ENCODE measurements at places on chromosomes 7 and 10. TPM values are rescaled to one million over a fixed set of nuclear protein-coding genes. Genes with fewer than 3 reads are reported as not detected.

Gene RUFY2
- 18.0 TPM for total RNA-seq

DNA sequence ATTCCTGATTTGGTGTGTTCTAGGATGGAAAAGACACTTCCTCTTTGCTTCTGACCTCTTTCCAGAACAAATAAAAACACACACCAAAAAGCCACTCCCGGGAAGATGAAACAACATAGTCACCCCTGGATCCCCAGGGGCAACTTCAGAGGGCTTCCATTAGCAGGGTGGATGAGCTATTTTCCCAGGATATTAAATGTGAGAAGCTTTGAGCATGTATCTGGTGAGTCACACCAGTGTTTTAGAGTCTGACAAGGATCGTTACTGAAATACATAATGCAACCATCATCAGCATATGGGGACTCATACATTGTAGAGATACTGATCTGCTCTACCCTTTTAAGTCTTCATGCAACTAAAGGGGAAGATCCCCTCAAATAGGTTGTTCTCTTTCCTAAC lies 115.5 kb upstream of the ZNF438 start:
- no peaks in the 10 kb centered on the region for H3K4me1 ChIP-seq
- no peak overlapping the region for H3K4me3 ChIP-seq
- no peaks in the 10 kb centered on the region for H3K36me3 ChIP-seq
- no peaks in the 10 kb centered on the region for H3K27me3 ChIP-seq
- no peak overlapping the region for H3K27ac ChIP-seq

- no peak overlapping the region for H3K27ac ChIP-seq
- no peak overlapping the region for H3K4me3 ChIP-seq
Measured at GRCh38 chr7:98815313-98815712, 54.5 kb downstream of the TMEM130 start.

Gene SUGCT
- 8.9 TPM for total RNA-seq

DNA sequence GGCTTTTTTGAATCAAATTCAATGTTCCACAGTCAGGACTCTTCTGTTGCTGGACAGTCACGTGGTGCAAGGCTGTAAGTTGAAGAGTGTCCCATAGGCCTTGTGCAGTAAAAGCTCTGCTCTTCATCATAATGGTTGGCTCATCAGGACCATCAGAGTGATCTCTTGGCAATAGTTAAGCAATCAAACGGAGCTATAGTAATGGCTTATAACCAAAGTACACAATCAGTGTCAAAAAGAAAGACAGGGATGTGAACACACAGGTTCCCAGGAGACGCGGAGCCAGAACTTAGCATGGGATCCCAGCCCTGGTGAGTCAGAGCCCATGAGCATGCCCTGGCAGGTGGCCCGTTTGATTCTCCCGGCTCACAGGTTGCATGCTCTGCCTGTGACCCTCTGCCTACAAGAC lies 10.8 kb upstream of the GPNMB start:
- no peaks in the 10 kb centered on the region for H3K36me3 ChIP-seq
- H3K4me1 ChIP-seq: no peaks in the 10 kb centered on the region
- no peaks in the 10 kb centered on the region for H3K27me3 ChIP-seq
- no peak for DNase-seq
- no peak overlapping the region for H3K27ac ChIP-seq

- no peak overlapping the region for H3K4me3 ChIP-seq
- H3K27me3 ChIP-seq: no peaks in the 10 kb centered on the region
- H3K4me1 ChIP-seq: no peaks in the 10 kb centered on the region
Measured at GRCh38 chr7:23226844-23227450, 19.6 kb upstream of the GPNMB start.

- H3K27ac ChIP-seq: no peak overlapping the region
- no peaks in the 10 kb centered on the region for H3K36me3 ChIP-seq
- H3K4me1 ChIP-seq: no peaks in the 10 kb centered on the region
Measured at GRCh38 chr10:108911814-108912541, 1011.3 kb downstream of the XPNPEP1 start.

GRCh38 chr7:146636581-146636980 lies 520.0 kb downstream of the CNTNAP2 start:
- no peak overlapping the region for H3K27ac ChIP-seq
- DNase-seq: no peak
- no peaks in the 10 kb centered on the region for H3K27me3 ChIP-seq

DNA sequence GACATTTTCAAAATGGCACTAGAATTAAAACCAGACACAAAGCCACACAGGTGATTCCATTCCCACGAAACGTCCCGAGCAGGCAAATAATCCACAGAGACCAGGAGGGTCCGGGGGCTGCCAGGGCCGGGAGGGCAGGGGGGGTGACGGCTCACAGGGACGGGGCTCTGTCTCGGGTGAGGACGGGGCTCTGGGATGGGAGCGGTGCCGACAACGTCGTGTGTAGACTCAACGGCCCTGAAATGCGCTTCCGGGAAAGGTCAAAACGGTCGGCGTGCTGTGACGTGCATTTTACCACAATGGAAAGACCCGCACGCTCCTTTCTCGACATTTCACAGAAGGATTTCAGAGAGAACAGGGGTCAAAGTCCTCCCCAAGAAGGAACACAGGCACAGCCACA lies 63.3 kb upstream of the PDGFA start:
- no peaks in the 10 kb centered on the region for H3K4me1 ChIP-seq
- DNase-seq: no peak
- H3K4me3 ChIP-seq: no peak overlapping the region
- no peaks in the 10 kb centered on the region for H3K27me3 ChIP-seq

DNA sequence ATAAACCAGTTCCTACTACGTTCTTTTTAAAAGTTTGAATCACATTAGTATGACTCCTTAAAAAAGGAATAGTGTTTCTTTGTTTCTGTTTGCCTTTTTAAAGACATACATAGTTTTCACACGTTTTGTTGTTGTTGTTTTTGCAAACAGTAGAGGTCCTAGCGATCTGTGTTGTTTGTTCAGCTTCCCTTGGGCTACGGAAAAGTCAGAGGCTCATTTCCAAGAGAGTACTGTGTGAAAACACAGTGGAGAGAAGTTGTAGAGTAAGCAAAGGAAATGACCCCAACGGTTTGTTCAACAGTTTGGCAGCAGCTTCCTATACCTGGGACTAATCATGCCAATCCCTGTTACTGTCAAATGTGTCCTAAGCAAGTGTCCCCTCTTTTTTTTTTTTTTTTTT lies 87.1 kb upstream of the STEAP1 start:
- no peaks in the 10 kb centered on the region for H3K4me1 ChIP-seq
- no peaks in the 10 kb centered on the region for H3K36me3 ChIP-seq
- no peak for DNase-seq

Gene ARHGAP19
- 8.4 TPM for total RNA-seq

GRCh38 chr10:119526621-119527592 lies 15.6 kb downstream of the RGS10 start:
- no peaks in the 10 kb centered on the region for H3K4me1 ChIP-seq
- H3K27me3 ChIP-seq: no peaks in the 10 kb centered on the region
- no peak for DNase-seq
- no peak overlapping the region for H3K4me3 ChIP-seq
- H3K36me3 ChIP-seq: no peaks in the 10 kb centered on the region

DNA sequence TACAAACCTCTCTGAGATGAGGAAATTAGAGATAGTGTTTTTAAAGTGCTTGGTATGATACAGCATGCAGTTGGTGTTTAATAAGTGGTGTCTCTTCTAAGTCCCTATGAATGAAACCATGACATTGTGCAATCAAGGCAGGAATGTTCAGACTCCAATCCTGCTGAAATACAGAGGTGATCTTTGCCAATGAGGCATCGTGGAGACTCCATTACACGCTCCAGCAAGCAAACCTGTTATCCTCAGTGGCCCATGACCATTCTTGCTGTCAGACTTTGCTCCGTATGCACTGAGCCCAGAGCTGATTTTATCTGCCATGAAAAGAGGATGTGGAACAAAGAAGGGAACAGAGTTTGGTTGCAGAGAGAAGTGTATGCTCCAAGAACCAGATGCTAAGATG lies 47.3 kb downstream of the CDHR3 start:
- H3K27me3 ChIP-seq: no peaks in the 10 kb centered on the region
- H3K4me3 ChIP-seq: no peak overlapping the region
- peaks cover 8% of the 10 kb centered on the region for H3K4me1 ChIP-seq
- no peak overlapping the region for H3K27ac ChIP-seq
- no peaks in the 10 kb centered on the region for H3K36me3 ChIP-seq
- DNase-seq: no peak

Gene TMEM273
- 7.2 TPM for total RNA-seq

DNA sequence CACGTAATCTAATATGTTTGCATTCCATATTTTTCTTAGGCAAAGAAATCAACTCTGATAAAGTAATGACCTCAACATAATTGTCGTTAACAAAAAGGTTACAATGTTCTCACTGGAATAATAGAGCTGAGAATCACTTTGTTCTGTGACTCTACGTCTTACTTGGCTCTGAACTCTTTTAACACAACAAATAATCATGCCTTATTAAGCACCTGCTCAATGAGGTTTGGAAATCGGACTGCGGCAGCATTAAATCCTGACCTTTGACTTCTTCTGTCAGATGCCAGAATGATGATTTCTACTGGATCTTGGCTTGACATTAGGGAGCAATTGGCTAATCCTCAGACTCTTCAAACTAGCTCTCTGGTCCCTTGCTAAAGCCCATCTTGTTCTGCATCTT lies 233.6 kb downstream of the SEMA3D start:
- H3K36me3 ChIP-seq: no peaks in the 10 kb centered on the region
- no peaks in the 10 kb centered on the region for H3K27me3 ChIP-seq
- no peak overlapping the region for H3K4me3 ChIP-seq
- H3K4me1 ChIP-seq: no peaks in the 10 kb centered on the region
- DNase-seq: no peak

Gene CYP2C9
- 32.2 TPM for total RNA-seq

GRCh38 chr10:120286280-120286679 lies 170.7 kb upstream of the PLPP4 start:
- no peak overlapping the region for H3K4me3 ChIP-seq
- no peak overlapping the region for H3K27ac ChIP-seq
- no peak for DNase-seq
- no peaks in the 10 kb centered on the region for H3K36me3 ChIP-seq
- no peaks in the 10 kb centered on the region for H3K4me1 ChIP-seq

Gene HOGA1
- total RNA-seq: 0.40 TPM

- H3K27me3 ChIP-seq: no peaks in the 10 kb centered on the region
- no peaks in the 10 kb centered on the region for H3K36me3 ChIP-seq
- no peak overlapping the region for H3K4me3 ChIP-seq
- H3K4me1 ChIP-seq: no peaks in the 10 kb centered on the region
- DNase-seq: no peak
Measured at GRCh38 chr7:20799566-20800366, 13.1 kb upstream of the SP8 start.

GRCh38 chr7:46908770-46909169 lies 673.1 kb downstream of the TNS3 start:
- no peaks in the 10 kb centered on the region for H3K4me1 ChIP-seq
- H3K27ac ChIP-seq: no peak overlapping the region
- no peaks in the 10 kb centered on the region for H3K36me3 ChIP-seq
- H3K27me3 ChIP-seq: no peaks in the 10 kb centered on the region
- DNase-seq: no peak

DNA sequence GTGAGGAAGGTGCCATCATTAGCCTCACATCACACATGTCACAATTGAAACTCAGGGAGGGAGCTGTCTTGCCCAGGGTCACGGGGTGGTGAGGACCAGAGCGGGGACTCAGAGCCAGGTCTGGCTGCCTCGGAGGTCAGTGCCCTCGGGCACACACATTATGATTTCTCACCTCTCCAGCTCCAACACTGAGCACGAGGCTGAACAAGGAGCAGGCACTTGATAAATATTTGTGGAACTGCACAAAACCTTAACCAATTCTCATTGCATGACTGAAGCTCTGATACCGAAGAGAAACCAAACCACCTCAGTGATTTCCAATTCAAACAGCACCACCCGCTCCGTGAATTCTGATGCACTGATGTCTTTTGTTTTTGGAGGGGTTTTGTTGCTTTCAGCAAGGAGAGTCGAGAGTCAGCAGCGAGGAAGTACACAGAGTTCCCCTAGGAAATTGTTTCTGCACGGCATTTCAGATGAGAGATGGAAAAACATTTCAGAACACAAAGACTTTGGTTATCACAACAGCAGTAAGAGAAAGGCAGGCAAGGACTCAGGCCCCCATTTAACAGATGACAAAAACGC lies 55.3 kb upstream of the ZMIZ1 start:
- no peaks in the 10 kb centered on the region for H3K36me3 ChIP-seq
- H3K27me3 ChIP-seq: no peaks in the 10 kb centered on the region
- no peak for DNase-seq
- H3K4me3 ChIP-seq: no peak overlapping the region
- no peaks in the 10 kb centered on the region for H3K4me1 ChIP-seq

- no peaks in the 10 kb centered on the region for H3K4me1 ChIP-seq
- H3K36me3 ChIP-seq: no peaks in the 10 kb centered on the region
- H3K27ac ChIP-seq: no peak overlapping the region
- no peak for DNase-seq
Measured at GRCh38 chr10:102542800-102543418, 39.1 kb downstream of the SUFU start.

DNA sequence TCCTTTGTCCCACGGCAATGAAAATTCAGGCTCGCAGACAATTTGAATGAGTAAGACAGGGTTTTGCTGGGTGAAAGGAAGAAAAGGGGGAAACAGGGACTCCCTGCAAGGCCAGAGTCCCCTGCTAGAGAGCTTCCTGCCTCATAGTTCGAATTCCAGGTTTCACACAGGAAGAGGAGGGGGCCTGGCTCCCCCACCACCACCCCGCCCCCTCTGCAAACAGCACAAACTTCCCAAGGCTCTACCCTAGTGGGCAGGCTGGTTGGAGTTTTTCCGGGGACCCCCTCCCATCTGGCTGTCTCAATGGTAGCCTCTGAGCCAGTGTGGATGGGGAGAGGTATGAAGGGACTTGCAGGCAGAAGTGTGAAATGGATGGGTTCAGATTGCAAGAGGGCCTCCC lies 57.4 kb upstream of the NEBL start:
- no peak for DNase-seq
- H3K4me3 ChIP-seq: no peak overlapping the region

GRCh38 chr10:18658271-18659124 lies 733 bp upstream of the ARL5B start:
- H3K27me3 ChIP-seq: no peaks in the 10 kb centered on the region
- peak; percentile 54 for DNase-seq
- H3K4me3 ChIP-seq: peak overlapping the region; percentile 88
- peak overlapping the region; percentile 94 for H3K27ac ChIP-seq
- H3K4me1 ChIP-seq: no peaks in the 10 kb centered on the region

GRCh38 chr10:77247031-77247990 lies 390.3 kb downstream of the KCNMA1 start:
- H3K4me1 ChIP-seq: no peaks in the 10 kb centered on the region
- H3K27me3 ChIP-seq: no peaks in the 10 kb centered on the region
- H3K27ac ChIP-seq: no peak overlapping the region
- H3K4me3 ChIP-seq: no peak overlapping the region

Gene ANKRD2
- total RNA-seq: not detected

GRCh38 chr7:115825456-115826115 lies 205.0 kb downstream of the TFEC start:
- no peaks in the 10 kb centered on the region for H3K27me3 ChIP-seq
- DNase-seq: no peak
- no peak overlapping the region for H3K27ac ChIP-seq
- no peaks in the 10 kb centered on the region for H3K36me3 ChIP-seq
- no peak overlapping the region for H3K4me3 ChIP-seq

- no peak overlapping the region for H3K4me3 ChIP-seq
- H3K27me3 ChIP-seq: no peaks in the 10 kb centered on the region
- H3K4me1 ChIP-seq: no peaks in the 10 kb centered on the region
Measured at GRCh38 chr10:29055101-29055500, 233.8 kb upstream of the LYZL1 start.

Gene AS3MT
- total RNA-seq: not detected

GRCh38 chr7:24466168-24466768 lies 107.0 kb upstream of the PALS2 start:
- DNase-seq: no peak
- peaks cover 5% of the 10 kb centered on the region for H3K4me1 ChIP-seq
- H3K27me3 ChIP-seq: no peaks in the 10 kb centered on the region
- no peak overlapping the region for H3K4me3 ChIP-seq
- H3K27ac ChIP-seq: no peak overlapping the region

- no peak for DNase-seq
- no peaks in the 10 kb centered on the region for H3K36me3 ChIP-seq
- H3K27ac ChIP-seq: no peak overlapping the region
Measured at GRCh38 chr10:109991266-109991855, 16.4 kb upstream of the ADD3 start.

All from Peyer's patch (tissue), 4 donors.